ENCODE measurements at places on chromosomes 4 and X. TPM values are rescaled to one million over a fixed set of nuclear protein-coding genes. Genes with fewer than 3 reads are reported as not detected.

GPR119 gene
- not detected for total RNA-seq

DMD gene
- total RNA-seq = 0.02 TPM

TRPC5OS gene
- not detected for total RNA-seq

TMSB15A gene
- 0.81 TPM for total RNA-seq

AMBN gene
- not detected for total RNA-seq

CXorf51B gene
- not detected for total RNA-seq

XPNPEP2 gene
- not detected for total RNA-seq

CFI gene
- total RNA-seq = 0.86 TPM

NMU gene
- total RNA-seq = 0.75 TPM

IL1RAPL1 gene
- not detected for total RNA-seq

IL21 gene
- total RNA-seq = not detected

HMX1 gene
- 0.10 TPM for total RNA-seq

ITIH6 gene
- not detected for total RNA-seq

EDA2R gene
- 10.3 TPM for total RNA-seq

FAM47E gene
- 0.10 TPM for total RNA-seq
